Amniotic stem cell (primary cell): ENCODE measurements at places on chromosomes 11 and 22.
A peak's percentile ranks its signal among the peaks of the same experiment; 100 is the strongest.

- no peak for DNase-seq
These were observed 173.9 kb downstream of the DDX10 start for GRCh38 chr11:108838792-108839105.

GRCh38 chr11:72642884-72643522 lies 31.2 kb downstream of the PDE2A start:
- peak; percentile 8 for DNase-seq

- no peak for DNase-seq
These were observed 175.6 kb upstream of the TENM4 start for GRCh38 chr11:79616392-79616851.

DNA sequence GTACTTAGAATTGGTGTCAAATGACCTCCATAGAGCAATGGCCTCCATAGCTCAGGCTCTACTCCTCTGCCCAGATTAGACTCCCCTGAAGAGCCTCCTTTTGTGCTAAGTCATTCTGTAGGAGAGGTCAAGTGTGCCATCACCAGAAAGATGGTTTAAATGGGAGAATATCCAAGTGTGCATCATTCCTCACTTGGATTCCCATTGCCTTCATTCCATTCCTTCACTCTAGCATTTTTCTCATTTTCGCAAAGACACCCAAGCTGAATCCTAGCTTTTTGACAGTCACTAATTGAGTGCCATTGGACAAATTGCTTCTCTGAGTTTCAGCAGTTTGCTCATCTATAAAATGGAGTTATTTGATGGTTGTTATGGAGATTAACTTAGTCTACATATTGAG lies 16.9 kb downstream of the CLMP start:
- DNase-seq = no peak

- DNase-seq = no peak
These were observed 11.2 kb downstream of the SYT7 start for GRCh38 chr11:61569701-61570100.

DNA sequence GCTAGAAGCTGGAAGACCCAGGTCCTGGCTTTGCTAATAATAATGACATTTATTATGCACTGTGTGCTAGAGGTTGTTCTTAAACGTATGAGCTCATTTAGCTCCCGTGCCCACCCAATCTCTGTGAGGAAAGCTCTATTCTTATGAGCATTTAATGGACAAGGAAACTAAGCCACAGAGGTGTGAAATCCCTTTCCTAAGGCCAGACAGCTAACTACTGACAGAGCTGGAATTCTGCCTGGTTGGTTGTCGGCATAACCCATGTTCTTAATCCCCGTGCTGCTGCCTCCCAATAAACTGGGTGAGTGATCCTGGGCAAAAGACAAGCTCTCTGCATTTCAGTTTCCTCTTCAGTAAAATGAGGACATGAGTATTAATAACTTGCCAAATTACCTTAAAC lies 49.4 kb downstream of the SNX19 start:
- no peak for DNase-seq

DNA sequence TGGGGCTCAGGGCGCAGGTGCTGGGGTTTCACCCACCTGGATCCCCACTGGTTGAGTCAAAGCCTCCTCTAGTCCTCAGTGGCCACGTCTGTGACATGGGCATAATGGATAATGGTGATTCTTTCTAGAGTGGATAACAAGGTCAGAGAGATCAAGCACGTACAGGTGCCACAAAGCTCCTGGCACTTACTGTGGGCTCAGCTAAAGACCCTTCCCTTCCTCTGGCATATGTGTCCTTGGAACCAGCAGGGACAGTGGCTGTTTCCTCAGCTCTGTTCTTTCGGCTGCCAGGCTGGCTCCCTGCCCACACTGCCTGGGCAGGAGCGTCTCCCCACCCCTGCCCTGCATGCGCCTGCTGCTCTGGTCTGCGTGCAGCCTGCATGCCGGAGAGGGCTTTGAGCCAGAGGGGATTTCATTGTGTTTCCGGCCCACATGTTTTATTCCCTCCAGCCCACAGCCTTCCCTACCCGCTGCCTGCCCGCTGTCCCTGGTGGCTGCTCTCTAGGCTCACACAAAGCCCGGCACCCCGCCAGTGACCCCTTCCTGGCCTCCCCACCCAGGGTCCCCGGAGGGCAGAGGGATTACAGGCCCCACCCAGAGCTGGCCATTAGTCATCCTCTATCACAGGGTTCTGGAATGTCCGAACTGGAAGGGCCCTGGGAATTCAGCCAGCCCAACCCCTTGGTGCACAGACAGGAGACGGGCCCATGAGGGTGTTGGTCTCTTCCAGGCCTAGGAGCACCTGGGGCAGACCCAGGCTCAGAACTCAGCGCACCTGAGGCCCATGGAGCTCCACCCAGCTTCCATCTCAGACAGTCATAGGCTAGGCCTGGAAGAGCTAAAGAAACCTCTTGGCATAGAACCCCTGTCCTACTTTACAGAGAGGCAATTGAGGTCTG lies 55.3 kb upstream of the GCAT start:
- peak; percentile 87 for DNase-seq

GRCh38 chr11:25456211-25456610 lies 875.7 kb upstream of the ANO3 start:
- no peak for DNase-seq

DNA sequence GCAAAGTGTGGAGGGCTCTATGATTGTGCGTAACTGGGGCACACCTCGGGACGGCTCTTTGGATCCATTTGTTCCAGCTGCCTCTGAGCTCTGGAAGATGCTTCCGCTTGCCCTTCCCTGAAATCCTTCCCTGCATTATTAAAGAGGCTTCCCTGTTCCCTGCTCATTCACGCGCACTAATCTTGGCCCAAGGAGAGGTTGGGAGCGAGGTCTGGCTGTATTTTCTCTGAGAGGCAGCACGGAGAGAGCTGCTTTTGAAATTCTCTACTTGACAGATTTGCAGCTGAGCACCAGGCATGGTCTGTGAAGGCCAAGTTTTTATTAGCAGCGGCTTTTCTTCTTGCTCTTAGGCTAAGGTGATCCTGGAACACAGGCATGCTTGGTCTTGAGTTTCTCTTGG lies 94.8 kb upstream of the NTM start:
- DNase-seq = no peak

GRCh38 chr22:48517039-48518030 lies 1310.3 kb downstream of the BRD1 start:
- no peak for DNase-seq

DNA sequence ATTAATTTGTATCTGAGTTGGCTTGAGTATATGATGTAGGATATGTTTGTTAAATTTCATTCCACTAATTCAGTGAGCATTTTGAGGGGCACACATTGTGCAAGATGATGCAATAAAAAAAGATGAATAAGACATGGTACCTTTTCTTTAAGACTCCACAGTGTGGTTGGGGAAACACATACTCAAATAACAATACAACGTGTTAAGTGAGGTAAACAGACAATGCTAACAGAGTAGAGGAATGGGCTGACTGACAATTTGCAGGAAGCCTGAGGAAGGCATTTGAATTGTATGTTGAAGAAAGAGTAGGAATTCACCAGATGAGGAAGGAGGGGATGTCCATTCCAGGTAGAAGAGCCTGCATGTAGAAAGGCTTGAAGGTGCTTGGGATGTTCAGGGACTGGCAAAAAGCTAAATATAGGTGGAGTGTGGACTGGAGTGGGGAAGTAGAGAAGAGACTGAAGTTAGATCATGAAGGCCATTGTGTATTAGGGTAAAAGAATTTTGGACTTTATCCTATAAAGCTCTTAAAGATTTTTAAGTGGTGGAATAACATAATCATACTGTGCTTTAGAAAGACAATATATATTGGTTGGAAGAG lies 6.8 kb downstream of the RNF169 start:
- DNase-seq = no peak

- DNase-seq = no peak
These were observed 382.5 kb upstream of the KIRREL3 start for GRCh38 chr11:127383026-127383425.

GRCh38 chr11:82675838-82676237 lies 57.8 kb downstream of the FAM181B start:
- no peak for DNase-seq

GRCh38 chr22:43543522-43544288 lies 131.9 kb downstream of the MPPED1 start:
- DNase-seq = no peak

GRCh38 chr22:42855211-42855610 lies 1.9 kb downstream of the ARFGAP3 start:
- no peak for DNase-seq

DNA sequence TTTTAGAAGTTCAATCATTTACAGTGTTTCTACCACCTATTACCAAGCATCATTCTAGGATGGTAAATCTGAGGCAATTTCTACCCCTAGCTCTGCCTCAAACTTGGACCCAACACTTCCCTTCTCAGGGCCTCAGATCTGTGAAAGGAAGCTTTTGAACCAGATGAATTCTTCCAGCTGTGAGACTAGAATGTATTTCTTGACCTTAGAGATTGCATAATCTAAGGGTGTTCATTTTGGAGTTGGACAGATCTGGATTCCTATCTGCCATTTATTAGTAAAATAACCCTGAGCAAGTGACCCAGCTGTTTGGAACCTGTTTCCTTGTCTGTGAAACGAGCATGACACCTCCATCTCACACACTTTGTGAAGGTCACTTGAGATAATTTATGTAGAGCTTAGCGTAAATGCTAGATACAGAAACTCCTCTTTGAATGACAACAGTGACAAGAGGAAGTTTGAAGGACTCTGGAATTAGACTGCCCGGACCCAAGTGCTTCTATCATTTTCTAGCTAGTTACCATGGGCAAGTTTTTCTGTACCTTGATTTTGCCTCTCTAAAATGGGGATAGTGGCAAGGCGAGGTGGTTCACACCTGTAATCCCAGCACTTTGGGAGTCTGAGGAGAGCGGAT lies 3.8 kb upstream of the INTS5 start:
- no peak for DNase-seq

DNA sequence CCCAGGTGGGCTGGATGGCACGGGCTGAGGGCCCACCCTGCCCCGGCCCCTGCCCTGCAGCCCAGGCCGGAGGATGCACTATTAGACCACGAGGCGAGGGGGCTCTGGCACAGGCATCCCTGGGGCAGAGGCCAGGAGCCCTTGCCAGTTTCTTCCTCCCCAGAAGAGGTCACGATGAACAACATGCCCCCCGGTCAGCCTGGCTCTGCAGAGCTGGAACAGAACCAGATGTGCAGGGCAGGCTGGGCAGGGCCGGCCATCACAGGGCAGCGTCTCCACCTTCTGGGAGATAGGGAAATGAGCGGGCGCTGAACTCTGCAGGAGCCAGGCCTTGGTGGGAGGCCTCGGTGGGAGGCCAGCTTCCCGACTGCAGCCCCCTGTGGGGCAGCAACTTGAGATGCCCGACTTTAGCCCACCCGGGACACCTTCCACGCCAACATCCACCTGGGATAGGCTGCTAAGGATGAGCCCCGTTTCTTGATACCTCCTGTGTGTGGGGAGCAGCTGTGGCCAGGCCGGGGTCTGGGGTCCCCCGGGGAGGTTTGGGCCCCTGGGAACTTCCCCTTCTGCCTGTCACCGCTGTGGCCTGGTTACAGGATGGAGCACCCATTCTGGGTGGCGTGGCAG lies 21.8 kb upstream of the GNB1L start:
- DNase-seq = no peak

- DNase-seq = no peak
These were observed 30.9 kb downstream of the ZFTA start for GRCh38 chr11:63737718-63738117.

GRCh38 chr11:131038597-131038996 lies 122.3 kb upstream of the SNX19 start:
- no peak for DNase-seq

GRCh38 chr11:117439256-117439655 lies 111.6 kb downstream of the CEP164 start:
- DNase-seq = no peak

GRCh38 chr11:130203766-130204702 lies 44.5 kb downstream of the ST14 start:
- no peak for DNase-seq

GRCh38 chr11:102527684-102528083 lies 2.9 kb downstream of the MMP7 start:
- no peak for DNase-seq

DNA sequence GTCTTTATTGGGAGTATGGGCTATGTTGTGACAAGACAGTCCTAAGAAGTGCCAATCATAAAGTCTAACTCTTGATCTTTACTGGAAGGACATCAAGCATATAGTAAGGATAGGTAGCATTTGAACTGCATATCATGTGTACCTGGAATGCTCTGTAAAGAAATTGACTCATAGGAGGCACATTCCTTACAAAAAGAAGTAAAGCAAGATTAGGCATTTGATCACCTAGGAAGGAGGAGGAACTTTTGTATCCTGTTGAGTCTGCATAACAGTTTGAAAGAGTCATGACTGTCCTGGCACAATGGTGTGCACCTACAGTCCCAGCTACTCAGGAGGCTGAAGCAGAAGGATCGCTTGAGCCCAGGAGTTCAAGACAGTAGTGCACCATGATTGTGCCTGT lies 42.2 kb upstream of the DNAJB7 start:
- no peak for DNase-seq

GRCh38 chr22:45216133-45217003 lies 24.3 kb downstream of the KIAA0930 start:
- DNase-seq = no peak
